T-helper 9 cell (primary cell): ENCODE measurements at places on chromosomes 16 and 17.
A peak's percentile ranks its signal among the peaks of the same experiment; 100 is the strongest.

- peak; percentile 4 for DNase-seq
These were observed 431 bp downstream of the DYNC1LI2 start for GRCh38 chr16:66751053-66751302.

DNA sequence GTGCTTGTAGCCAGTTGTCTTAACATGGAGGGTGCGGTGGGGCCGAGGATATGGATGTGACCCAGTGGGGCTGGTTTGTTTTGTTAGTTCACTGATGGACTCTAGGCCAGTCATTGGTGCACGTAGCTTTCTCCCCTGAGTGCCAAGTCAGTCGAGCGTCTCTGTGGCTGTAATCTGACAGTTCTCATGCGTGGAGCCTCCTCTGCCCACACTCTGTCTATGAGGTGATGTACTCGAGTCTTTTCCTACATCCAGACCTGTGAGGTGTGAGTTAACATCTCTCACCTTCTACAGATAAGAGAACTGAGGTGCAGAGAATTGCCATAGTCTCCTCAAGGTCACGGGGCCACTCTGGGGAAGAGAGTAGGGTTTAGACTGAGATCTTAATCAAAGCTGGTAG is 90.2 kb downstream of the MARCHF10 start:
- no peak for DNase-seq

DNA sequence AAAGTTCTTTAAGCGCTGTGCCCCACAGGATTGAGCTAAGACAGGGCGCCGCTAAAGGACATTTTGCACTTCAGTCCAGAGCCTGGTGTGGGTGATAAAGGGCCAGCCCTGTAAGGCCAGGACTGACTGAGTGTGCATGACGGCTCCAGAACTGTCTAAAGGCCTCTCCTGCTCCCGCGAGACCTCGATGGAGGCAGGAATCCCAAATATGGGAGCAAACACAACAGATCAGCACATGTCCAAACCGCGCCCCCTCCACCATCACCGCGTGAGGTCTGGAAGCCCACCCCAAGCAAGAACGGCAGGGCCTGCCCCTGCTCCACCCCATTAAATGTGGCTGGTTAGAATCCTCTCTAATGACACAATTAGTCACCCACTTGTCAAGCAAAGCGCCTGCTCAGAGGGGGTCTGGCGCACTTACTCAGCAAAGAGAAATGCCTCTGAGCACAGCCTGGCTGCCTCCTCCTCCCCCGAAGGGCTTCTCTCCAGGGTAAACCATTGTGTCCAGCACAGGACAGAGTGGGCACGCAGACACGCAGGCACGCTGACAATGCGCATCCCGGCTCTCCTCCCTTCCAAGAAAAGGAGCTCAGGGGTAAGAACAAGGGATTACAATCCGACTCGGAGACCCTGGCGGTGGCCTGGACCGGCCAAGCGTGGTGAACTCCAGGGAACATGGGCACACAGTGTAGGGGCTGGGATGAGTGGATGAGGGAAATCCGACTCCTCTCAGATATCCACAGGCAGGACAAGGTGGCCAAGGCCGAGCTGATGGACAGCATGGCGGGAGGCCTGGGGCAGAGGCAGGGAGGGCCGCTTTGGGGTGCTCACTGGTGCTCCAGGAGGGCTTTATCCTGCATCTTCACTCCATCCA is 1.5 kb downstream of the MXRA7 start:
- DNase-seq: no peak

DNA sequence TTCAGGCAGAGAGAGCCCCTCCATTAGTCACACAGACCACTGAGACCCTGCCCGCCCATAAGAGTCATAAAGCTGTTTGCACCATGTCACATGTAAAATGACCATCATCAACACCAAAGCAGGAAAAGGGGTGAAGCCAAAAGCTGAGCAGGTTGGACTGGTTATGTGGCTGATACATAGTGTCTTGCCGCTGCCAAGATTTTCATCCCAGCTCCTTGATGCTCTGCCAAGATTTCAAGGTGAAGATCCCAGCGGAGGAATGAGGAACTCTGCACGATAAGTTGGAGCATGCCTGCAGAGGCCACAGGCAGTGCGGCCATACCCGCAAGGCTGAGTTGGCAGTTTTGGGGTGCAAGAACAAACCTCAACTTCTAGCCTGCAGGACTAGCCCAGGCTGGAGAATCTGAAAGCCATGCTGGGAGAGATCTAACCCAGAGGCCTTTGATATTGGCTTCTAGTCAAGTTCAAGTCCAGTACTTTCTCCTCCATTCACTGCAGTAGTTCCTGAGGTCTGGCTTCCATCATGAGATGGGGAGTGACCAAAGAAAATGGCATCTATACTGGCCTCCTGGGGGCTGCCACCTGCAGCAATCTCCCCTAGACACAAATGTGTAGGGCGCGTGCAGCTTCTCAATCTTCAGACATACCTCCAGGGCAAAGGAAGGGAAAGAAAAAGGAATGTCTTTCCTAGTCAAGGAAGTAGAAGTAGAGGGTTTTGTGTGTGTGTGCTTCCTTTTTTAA is 79.7 kb upstream of the NOL11 start:
- no peak for DNase-seq

GRCh38 chr17:31560616-31561235 is 169.3 kb downstream of the RAB11FIP4 start:
- no peak for DNase-seq

GRCh38 chr17:58741121-58741625 is 14.5 kb upstream of the PPM1E start:
- DNase-seq: no peak

- no peak for DNase-seq
These were observed 232.1 kb upstream of the CACNG5 start for GRCh38 chr17:66602659-66603384.

- DNase-seq: no peak
These were observed 270.2 kb upstream of the CPHXL start for GRCh38 chr16:75996491-75996890.

GRCh38 chr16:57944970-57945739 is 25.8 kb downstream of the CNGB1 start:
- DNase-seq: no peak

- no peak for DNase-seq
These were observed 16.7 kb downstream of the GNGT2 start for GRCh38 chr17:49193513-49194296.

- DNase-seq: no peak
These were observed 163.8 kb upstream of the PIRT start for GRCh38 chr17:11001651-11002050.

DNA sequence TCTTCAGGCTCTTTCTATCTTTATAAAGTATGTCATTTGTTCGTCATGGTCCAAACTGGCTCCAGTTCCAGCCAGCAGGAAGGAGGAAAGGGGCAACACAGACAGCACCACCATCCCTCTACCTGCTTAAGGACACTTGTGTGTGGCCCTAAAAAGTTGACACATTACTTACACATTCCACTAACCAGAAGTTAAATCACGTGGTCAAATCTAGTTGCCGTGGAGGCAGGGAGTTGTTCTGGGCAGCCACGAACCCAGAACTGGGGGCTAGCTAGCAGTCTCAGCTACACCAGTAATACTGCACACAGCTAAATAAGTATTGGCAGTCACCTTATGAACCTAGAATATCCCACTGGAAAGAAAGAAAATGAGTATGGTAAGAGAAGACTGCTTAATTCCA is 104.2 kb downstream of the SNX11 start:
- DNase-seq: no peak

DNA sequence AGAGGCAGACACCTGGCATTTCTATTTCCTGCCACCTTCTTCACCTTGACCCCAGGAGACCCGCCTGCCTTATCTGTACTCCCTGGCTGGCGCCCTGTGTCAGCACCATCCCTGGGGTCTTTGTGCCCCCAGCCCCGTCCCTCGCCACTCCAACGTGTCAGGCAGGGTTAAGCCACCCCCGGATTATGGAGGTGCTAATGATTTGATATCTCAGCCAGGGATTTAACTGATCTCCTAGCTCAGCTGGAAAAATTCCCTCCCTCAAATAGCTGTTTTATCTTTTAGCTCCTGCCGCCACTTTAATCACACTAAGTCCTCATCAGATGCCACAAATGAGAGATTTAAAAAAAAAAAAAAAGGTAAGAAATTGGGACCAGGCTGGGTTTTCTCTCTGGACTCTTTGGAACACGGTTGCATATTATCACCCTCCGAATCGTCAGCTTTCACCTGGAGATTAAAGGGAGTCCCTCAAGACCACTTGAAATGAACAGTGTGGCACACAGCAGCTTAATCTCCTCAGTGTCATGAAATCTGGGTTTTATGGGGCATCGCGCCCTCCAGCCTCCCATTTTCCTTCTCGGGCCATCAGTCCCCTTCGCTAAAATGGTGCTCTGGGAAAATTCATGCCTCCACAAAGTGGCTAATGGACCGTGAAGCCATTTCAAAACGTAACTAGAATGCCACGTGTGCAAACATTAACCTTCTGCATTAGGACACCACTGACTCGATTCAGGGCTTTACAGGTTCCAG is 26.2 kb upstream of the WFDC1 start:
- no peak for DNase-seq

GRCh38 chr17:30084788-30085187 is 31.8 kb upstream of the NSRP1 start:
- no peak for DNase-seq

DNA sequence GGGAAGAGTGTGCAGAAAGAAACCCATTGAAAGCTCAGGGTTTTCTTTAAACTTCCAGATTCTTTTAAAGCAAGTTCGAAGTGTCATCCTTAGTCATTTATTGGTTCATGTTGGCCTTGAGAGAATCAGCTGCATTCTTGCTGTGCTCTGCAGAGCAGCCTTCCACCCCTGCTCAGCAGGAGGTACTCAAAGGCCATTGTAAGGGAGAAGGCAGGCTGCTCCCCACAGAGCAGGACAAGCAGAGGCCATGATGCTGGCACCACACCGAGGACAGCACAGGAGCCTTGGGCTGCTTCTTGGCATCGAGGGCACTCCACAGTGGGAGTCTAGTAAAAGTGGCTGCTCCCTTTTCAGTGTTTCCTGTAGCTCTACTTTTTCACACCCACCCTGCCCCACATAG is 29.6 kb downstream of the NMT1 start:
- no peak for DNase-seq

DNA sequence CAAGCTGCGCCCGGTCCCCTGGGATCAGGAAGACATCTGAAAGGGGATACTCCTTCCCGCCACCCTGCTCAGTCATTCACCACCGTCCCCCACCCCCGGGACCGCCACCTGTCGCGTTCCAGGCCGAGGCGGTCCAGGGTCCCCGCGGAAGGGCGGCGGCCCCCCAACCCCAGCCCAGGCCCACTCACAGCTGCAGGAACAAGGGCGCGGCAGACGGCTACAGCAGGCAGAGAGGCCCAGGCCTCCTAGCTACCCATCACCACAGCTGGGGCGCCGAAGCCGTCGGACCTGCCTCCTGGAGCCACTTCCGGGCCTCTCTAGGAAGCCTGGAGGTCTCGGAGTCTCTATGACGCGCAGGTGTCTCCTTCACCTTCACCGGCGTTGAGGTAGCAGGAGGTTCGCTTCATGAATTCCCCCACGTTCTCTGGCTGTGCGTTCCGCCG is at the start of gene SDR42E1:
Gene SDR42E1, minus strand, starts transcription at position 272 of the 443 bp plus-strand sequence. CDS start 10,612 bp downstream, outside the sequence.
- peak; percentile 29 for DNase-seq

GRCh38 chr17:32659419-32659842 is 172.6 kb downstream of the CDK5R1 start:
- DNase-seq: peak; percentile 48

DNA sequence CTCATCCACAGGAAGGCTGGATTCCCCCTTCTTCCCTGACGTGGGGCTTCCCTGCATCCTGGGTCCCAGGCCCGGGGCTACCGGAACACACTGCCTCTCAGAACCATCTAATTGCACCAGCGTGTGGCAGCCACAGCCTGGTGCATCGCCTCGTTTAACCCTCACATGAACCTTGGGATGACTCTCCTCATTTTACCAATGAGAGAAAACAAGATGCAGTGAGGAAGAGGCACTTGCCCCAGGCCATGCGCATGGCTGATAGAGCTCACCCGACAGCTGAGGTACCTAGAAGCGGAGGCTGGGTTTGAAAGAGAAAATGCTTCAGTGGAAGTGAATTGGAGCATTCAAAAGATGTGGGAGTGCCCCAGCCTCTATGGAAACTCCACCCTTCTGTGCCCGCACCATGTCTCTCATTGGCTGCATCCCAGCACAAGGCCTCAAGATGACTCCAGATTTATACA is 162.3 kb downstream of the KATNIP start:
- no peak for DNase-seq

DNA sequence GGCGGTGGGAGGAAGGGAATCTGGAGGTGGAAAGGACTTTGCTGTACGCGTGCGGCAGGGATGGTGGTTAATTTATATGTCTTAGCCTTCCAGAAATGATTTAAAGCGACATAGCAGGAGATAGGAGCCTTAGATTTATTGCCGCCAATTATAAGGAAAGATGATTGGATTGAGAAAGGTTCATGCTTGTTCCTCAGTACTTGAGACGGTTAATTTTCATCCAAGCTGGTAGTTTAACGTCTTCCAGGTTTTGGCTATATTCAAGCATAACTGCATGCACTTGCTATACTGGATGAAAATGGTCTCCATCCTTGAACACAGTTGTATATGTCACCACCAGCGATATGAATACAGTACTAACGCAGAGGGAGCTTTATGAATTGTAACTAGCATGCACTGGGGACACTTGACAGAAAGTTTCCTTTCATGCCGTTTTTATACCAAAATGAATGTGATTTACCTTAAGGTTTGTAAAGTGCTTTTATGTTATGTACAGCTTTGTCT is 610 bp upstream of the PEX12 start:
- no peak for DNase-seq

DNA sequence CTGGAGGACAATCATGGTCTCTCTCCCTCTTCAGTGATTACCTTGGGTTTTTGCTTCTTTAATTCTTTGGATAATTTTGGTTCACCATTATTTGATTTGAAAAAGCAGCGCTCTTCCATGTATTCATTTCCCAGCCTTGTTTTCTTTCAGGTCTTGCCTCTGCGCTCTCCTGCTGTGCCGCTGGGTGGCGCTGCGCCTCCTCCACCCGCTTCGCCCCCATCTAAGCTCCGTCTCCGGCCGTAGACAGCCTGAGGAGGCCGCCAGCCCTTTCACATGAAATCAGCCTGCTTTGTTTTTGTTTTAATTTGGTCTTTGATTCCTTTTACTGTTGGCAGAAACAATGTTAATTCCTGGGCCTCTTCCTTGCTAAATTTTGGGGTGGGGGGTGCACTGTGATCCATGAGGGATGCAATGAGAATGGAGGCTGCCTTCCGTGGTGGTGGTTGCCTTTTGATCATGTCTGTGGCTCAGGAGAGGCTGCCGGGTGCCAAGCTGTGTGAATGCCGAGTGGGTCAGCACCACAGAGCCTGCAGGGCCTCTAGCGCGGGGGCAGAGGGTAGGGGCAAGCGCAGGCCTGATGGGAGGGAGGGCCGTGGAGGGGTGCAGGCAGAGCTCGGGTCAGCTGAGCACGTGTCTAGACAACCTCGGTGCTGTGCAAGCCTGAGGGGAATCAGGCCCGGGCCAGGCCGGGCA is 64.1 kb downstream of the PLD6 start:
- DNase-seq: peak; percentile 39

DNA sequence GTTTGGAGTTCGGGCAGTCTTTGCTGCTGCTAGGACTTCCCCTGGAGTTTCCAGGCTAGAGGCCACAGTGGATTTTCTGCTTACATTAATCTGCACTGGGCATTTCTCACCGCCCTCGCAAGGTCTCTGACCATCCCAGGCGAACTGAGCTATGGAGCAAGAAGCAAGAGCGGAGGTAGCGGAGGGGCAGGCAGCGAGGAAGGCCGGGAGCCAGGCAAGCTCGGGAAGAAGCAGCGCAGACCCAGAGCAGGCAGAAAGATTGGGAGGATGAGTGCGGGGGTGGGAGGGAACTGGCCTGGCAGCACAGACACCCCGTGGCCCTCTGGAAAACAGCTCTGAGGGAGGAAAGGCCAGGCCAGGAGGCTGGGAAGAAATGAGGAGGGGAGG is 3.8 kb downstream of the COTL1 start:
- DNase-seq: no peak
